Posterior cingulate gyrus (tissue), 11 donors: ENCODE measurements at places on chromosomes 1 and 21.

GRCh38 chr1:85149805-85150204 is 51.0 kb downstream of the SYDE2 start:
- no peak for DNase-seq

DNA sequence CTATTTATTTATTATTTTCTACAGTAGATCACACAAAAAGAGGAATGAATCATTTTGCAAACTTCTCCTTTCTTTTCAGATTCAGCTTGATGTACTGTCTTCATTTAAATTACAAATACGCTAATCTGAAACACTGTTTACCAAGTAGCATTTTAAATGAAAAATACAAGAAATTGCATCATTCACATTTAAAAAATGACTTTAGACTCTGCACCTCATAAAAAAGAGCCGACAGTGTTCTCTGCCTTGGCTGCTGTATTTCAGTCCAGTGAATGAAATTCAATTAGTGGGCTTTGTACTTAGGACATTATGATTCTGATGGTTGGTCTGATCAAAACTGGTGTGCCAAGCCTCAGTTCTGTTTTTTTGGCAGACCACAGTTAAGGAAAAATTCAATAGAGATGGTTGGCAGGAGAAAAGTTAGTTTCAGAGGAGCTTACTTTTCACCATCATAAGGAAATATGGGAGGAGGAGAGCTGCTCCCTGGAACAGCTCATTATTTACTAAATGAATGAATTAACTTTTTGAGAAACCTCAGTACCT is 222.4 kb upstream of the ESRRG start:
- DNase-seq: no peak

GRCh38 chr1:223652436-223652941 is 13.0 kb downstream of the CAPN8 start:
- DNase-seq: no peak

- no peak for DNase-seq
Measured at GRCh38 chr21:39003982-39004633, 179.1 kb downstream of the PSMG1 start.

DNA sequence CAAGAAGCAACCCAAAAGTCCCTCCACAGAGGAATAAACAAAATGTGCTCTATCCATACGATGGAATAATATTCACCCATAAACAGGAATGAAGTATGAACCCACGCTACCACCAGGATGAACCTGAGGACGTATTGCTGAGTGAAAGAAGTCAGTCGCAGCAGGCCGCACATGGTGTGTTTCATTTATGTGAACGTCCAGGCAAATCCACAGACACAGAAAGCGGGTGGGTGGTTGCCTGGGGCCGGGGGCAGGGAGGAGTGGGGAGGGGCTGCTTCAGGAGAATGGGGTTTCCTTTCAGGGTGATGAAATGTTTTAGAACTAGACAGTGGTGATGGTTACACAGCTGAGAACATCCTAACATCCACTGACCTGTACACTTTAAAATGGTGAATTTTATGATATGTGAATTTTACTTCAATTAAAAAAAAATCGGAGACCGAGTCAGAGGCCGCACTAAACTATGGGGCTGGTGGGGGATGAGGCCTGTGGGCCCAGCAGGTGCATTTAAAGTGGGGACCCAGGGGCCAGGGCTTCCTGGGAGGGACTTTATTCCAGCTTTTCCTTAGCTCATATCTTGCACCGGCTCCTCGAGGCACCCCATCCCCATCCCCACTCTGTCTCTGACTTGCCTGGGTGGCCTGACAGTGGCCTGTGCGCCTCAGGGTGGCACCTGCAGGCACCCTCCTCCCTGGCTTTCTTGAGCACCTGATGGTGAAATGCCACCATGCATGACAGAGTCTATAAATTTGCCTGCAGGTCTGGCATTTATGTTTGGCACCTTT is 392.6 kb upstream of the VAMP3 start:
- DNase-seq: no peak

DNA sequence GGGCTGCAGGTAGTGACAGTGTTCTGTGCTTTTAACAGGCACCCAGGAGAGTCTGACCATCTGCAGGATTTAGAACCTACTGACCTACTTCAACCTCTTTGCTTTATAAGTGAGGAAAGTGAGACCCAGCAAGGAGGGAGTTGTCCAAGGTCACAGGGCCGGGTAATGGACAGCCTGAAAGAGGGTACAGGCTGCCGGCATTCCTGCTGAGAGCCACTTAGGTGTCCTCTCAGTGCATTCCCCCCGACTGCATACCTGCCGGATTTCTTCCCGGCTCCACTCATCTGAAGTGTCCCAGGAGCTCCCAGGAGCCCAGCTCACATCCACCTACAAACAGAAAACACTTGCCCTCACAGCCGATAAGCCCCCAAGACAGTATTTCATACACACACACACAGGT is 13.9 kb downstream of the PHLDA3 start:
- no peak for DNase-seq

GRCh38 chr1:183734543-183735036 is 70.3 kb upstream of the RGL1 start:
- no peak for DNase-seq

DNA sequence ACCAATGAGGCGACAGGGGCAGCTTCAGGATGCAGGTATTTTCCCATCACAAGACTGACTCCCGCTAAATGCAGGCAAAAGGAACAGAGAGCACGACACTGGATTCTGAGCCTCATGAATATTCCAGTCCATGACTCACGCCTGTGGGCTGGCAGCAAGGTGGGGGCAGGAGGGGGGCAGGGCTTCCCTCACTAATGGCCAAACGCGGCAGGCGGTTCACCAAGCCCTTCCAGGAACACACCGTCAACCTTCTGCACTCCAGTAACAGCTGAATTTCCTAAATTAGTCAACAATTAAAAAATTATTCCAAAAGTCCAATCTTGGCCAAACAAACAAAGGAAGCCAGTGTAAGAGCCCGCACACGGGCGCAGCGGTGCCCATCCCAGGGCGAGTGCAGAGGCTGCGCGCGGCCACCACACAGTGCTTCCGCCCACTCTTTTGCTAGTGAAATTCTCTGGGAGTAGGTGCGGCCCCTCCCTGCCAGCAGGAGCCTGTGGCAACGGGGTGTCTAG is 12.5 kb upstream of the GPR153 start:
- DNase-seq: peak; percentile 69

- no peak for DNase-seq
Measured at GRCh38 chr1:78102916-78103315, 57.1 kb downstream of the GIPC2 start.

DNA sequence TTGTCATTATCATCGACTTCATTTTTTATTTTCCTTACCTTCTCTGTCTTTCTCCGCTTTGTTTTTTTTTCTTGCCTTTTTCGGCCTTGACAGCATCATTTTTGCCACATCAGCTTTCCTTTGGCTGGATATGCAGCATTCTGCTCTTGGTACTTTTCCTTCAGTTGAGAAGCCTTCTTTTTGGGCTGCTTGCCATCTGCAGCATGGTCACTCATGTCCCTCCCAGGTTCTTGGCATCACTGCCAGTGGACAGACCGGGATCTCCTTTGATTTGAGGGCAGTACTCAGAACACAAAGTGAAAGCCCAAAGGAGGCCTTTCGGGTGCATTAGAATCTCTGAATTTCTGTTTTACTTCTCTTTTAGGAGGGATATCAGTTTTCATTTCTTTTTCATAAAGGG is 3.7 kb upstream of the PARP1 start:
- no peak for DNase-seq

DNA sequence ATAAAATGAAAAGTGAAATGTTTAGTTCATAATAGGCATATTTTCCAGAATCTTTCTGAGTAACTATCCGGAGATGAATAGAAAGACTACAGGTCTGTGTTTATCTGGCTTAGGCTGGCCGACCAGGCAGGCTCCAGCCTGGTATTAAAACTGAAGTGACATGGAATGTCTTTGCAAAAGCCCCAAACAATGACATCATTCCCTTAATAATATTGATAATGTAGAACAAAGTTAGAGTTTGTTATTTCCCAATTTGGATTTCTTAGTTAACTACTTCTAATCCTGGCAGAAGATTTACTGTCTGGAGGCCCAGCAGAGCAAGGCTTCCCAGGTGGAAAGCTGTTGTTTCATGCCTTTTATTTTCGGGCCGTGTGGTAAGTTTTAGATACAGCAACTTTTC is 207.7 kb downstream of the GREM2 start:
- DNase-seq: no peak

- DNase-seq: no peak
Measured at GRCh38 chr1:221161571-221162041, 282.4 kb downstream of the HLX start.

DNA sequence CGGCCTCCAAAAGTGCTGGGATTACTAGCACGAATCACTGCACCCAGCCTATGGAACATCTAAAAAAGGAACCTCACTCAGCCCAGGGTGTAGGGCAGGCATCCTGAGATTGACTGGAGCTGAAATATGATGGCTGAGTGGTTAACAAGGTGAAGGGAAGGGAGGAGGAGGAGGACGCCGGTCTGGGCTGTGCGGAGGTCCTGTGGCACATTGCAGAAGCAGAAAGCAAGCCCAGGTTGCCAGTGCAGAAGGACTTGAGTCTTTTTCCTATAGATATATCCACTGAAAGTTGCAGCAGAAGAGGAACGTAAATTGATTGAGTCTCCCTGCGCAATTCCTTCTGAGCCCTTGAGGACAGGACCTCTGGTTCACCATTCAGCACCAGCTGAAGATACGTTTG is 1.5 kb upstream of the KIF17 start:
- peak; percentile 52 for DNase-seq

DNA sequence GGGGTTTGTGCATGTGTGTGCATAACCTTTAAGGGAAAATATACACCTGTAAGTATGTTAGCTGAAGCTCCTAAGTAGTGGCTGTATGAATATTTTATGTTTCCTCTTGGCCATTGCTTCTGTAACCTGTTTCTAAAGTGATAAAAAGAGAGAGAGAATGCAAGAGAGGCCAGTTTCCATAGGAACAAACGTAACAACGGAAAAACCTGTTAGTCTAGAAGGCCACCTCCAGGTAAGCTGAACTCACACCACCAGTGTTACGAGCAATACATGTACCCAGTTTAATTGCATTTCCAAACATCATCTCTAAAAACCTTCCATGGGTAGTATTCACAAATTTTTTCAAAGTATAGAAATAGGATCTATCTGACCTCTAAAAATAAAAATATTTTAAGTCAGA is 63.1 kb downstream of the PLPPR4 start:
- DNase-seq: no peak

- DNase-seq: no peak
Measured at GRCh38 chr1:9691691-9692090, 40.2 kb downstream of the PIK3CD start.

DNA sequence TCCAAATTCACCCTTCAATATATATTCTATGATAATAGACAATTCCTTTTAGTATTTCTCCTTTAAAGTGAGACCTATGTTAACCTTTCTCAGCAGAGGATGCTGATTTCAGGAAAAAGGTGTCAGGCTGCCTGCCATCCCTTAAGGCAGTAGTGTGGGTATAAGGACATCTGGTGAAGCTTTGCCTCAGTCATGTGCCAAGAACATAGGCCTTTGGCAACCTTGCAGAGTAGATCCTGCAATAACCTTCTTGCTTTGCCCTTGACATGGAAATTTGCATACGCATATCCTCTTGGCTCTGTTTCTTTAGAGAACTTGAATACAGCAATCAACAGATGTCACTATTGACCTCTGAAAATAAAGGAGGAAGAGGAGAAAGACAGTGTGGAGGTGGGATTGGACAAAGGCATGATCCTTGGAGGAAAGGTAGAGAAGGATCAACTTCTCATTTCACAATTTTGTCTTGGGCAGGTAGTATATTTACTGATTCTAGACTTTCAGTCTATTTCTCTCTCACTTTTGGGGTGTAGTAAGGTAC is 21.1 kb upstream of the ZRANB2 start:
- no peak for DNase-seq

- no peak for DNase-seq
Measured at GRCh38 chr1:224427346-224427745, 7.3 kb downstream of the WDR26 start.

DNA sequence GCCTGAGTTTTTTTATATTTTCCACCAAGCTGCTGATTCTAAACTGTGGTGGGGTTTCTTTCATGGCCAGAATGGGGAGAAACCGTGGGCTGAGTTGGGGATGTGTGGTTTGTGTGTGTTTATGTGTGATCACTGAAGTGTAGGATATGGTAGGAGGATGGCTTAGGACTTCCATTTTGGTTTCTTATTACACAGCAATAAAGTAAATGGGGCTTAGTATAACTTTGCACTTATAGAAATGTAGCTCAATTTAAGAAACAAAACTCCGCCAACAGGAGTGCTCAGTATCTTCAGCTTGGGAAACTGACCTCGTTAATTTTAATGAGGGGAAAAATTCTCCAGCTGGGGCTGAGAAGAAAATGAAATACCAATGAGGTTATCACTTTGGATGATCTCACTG is 77.8 kb downstream of the PBX1 start:
- no peak for DNase-seq
